ENCODE measurements at places on chromosomes 7 and 10.

DNA sequence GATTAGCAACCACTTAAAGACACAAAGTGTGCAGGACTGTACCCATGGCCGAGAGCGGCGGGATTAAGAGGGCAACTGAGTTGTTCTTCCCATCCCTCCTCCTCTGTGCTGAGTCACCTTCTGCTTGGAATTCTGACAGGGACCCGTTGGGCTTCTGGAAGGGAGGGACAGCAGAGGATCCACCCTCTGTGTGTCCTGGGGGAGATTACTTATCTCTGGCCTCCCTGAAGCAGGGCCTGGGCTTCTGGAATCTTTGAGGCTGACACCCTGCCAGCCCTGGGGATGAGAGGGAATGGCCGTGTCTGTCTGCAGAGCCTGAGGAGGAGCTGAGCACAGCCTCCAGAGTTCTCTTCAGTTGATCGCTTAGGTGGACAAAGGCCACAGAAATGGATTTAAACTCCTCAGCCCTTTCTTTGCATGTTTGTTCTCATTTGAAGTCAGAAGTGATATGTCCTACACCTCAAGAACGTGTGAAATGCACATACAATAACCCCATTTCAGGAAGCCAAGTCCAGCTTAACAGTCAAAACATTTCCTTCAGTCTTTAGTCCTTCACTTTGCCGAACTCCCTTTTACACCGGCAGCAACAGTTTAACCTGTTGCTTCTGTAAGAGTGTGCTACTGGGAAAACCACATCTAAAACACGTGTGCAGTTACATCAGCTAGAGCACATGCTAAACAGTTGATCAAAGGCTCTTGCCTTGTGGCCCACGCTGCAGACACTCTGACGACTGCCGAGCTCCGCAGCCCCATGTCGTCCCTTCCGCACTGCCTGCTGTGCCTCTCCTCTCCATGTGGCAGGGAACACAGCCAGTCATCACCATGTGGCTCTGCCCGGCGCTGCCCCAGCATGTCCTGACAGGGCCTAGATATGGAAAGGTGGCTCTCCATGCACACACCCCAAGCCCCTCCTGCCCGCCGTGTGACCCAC is 55.7 kb downstream of the IKZF1 start:
- peak; percentile 72 for DNase-seq

DNA sequence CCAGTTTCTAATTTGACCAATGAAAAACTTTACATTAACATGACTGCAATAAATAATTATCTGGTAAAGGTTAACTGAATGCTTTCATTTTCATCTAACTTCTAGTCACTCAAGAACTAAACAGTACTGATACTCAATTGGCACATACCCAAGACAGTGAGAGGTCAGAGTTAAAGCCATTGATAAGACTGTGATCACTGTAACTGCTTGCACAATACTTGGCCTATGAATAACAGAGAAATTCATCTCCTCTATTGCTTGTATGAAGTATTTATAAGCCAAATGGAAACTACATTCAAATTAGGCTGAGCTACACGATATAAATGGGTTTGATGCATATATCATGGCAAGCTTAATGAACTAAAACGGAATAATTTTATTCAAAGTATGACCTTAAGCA is 43.0 kb downstream of the HERC4 start:
- no peak for DNase-seq

GRCh38 chr7:132564849-132565248 is 11.4 kb downstream of the PLXNA4 start:
- no peak for DNase-seq

GRCh38 chr7:68125168-68125567 is 1128.5 kb downstream of the TYW1 start:
- DNase-seq = no peak

GRCh38 chr10:46554166-46554781 is 2.2 kb downstream of the GPRIN2 start:
- no peak for DNase-seq

DNA sequence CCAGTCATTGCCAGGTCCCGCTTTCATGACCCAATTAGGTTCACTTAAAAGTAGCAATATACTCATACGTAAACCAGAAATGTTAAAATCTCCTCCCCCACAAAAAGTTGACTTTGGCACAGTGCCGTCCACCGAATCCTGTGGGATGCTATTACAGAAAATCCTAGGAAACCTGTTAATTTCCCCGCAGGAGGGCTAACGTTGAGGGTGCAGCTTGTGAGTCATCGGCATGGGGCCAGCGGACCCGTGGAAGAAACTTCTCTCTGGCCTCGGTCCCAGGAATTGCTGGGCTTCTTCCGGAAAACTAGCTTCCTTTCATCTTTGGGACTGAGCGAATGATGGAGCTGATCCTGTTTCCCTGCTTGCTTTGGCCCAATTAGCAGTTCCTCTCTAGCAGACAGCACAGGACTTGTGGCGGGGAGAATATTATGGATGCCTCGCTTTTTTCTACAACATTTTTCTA is 13.5 kb downstream of the CRYGN start:
- no peak for DNase-seq

DNA sequence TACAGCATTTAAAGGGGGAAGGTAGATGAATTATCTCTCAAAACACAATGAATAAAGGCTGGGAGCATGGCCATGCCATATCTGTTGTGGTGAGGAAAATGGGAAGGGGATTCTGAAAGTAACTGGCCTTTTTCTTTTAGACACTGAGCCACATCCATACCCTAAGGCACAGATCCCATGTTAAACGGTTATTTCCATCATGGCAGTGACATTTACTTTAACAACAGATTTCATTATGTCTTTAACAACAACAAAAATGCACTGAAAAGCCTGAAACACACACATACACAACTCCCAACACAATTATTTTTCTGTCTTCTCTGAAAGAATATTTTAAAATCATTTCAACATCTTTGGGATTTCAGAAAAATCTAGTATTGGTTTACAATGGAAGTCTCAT is 176.1 kb upstream of the FZD1 start:
- DNase-seq = no peak

- DNase-seq = no peak
These were observed 43.1 kb upstream of the EMX2 start for GRCh38 chr10:117499248-117500105.

DNA sequence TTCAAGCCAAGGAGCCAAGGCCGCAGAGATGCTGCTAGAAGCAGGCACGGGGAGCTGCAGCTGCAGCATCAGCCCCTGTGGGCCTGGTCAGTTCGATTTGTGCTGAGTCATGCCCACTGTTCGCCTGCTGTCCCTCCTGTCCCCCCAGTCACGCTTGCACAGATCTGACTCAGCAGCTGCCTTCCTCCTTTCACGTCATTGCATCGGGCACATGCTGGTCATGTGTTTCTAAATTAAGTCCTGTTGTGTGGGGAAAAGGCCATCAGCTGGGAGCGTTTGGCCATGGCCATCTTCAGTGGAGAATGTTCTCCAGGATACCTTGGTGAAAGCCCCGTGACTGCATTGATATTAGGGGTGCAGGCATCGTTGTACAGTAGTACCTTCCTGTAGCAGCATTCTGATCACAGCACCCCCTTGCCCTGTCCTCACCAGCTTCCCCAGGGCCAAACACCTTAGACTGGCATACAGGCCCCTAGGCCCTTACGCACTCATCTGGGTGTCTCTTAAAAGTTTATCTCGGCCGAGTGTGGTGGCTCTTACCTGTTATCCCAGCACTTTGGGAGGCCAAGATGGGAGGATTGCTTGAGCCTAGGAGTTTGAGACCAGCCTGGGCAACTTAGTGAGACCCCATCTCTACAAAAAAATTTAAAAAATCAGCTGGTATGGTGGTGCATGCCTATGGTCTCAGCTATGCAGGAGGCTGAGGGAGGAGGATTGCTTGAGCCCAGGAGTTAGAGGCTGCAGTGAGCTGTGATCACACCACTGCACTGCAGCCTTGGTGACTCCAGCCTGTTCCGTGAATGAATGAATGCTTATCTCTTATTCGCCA is 23.2 kb downstream of the POR start:
- no peak for DNase-seq

- no peak for DNase-seq
These were observed 6.9 kb downstream of the NOLC1 start for GRCh38 chr10:102159051-102159597.

DNA sequence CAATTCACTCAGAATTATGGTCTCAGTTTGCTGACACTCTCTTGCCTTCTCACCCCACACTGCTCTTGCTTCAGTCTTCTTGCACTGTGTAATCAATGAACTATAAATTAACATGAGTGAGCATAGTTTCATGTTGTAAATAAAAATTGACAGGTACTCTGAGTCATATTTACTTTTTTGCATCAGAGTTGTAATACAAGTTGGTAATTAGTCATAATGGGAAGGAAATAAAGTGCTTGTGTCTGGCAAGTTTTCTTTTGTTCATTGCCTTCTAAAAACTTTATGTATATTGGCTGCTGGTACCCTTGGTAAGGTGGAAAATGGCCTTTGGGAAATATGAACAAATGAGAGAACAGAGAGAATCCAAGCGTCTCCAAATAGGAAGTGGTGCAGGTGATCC is 169.3 kb upstream of the MAGI2 start:
- no peak for DNase-seq

DNA sequence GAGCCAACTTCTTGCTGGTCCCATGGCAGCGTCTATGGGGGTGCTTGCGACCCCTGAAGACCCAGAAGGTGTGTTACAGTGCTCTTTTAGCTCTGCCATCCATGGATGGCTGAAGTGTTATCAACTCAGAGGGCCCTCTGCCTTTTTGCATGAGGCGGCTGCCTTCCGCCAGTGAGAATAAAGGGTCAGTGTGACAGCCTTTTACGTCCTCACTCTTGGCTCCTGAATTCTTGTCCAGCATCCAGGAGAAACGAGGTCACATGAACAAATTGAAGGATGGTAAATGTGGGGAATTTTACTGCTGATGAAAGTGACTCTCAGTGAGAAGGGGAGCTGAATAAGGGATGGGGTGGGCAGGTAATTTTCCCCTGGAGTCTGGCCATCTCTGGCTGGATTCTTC is 24.1 kb downstream of the SSMEM1 start:
- DNase-seq = no peak

DNA sequence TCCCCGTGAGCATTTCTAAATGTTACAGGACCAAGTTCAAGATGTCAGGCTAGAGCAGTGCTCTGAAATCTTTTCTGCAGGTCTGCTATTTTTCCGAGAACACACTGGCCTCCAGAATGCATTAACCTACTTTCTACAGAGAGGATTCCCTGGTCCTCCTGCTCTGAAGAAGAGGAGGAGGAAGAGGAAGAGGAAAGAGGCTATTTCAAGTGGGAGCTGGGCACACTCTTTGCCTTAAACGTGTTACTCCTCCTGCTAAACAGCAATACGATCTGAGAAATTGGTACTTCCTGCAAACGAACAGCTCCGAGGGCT is 157.4 kb downstream of the FRMD4A start:
- no peak for DNase-seq

DNA sequence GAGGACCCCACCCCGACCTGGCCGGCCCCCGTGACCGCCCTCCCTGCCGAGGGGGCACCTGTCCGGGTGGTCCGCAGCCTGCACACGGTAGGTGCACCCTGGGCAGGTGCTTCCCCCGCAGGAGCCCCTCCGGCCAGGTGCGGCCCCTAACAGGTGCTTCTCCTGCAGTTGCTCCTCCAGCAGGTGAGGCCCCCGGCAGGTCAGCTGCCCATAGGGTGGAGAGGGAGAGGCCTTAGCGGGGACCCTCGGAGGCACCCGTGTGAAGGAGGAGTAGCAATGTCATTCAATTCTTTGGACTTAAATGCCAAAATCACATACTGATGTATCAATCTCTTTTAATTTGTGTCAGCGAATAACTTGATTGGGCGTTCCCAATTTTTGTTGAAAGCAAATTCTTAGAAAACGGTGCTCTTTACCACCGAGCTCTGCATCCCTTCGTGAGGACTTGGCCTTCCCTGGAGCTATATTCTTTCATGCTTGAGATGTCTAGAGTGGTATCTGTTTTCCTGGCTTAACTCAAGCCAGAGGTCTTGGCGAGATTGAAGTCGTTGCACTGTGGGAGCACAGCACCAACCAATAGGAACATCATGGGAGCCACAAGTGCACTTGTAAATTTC is 738 bp upstream of the NCAPG2 start:
- DNase-seq = peak; percentile 11

- no peak for DNase-seq
These were observed 107.3 kb downstream of the PDGFA start for GRCh38 chr7:412313-412710.

DNA sequence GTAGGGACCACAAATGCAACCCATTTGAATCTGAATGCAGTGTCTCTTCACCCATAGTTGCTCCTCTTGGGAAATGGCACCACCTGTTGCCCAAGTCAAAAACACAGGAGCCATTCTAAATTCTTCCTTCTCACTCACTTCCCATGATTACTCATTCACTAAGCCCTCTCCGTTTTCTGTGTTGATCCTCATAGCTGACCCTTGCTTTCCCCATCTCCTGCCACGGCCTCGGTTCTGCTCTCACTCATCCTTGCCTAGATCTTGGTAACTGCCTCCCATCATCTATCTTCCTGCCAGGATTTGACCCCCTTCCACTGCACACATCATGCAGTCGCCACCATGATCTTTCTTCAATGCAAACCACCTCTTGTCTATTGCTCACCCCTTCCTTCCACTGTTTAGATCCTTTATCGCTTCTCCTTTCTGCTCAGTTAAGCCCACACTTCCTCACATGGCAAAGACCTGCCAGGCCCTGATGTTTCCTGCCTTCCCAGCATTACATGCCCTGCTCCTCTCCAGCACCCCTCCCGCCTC is 19.0 kb upstream of the CPN1 start:
- no peak for DNase-seq

- no peak for DNase-seq
These were observed 100.4 kb downstream of the ITGB8 start for GRCh38 chr7:20431146-20431545.

DNA sequence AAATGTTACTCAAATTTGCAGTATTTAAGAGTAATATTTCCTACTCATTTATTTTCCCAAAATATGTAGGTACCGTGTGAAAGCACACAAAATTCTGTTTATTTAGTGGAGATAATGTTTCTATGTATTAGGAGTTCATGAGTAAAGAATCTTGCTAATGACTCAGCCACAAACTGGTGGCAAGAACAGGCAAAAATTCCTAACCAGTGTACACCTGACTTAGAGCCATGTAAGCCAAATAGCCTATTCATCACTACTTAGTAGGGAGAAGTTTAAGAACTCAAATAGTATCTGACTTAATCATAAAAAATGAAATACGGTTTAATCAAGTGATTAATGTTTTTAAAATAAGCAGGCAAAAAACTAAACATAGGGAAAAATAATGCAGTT is 169.0 kb downstream of the SRPK2 start:
- DNase-seq = no peak

GRCh38 chr7:14125998-14126397 is 136.5 kb upstream of the ETV1 start:
- DNase-seq = no peak

GRCh38 chr10:109650228-109650627 is 273.1 kb downstream of the XPNPEP1 start:
- DNase-seq = no peak

DNA sequence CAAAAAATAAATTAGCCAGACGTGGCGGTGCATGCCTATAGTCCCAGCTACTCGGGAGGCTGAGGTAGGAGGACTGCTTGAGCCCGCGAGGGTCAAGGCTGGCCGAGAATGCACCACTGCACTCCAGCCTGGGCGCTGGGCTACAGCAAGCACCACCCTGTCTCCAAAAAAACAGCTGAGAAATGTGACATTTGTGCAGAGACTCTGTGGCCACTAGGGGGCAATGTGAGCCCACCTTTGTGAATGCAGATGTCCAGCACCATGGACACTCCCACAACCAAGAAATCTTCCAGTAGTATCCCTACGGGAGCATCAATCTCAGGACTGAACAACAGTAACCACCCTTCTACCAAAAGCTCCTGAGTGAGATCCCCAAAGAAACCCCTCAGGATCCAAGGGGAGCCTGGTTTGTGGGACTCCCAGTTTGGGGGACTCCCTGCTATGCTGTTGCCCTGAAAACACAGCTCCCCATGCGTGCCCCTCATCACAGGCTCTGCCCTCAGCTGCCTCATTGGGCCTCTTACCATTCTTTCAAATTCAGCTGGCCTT is 6.2 kb upstream of the AHCYL2 start:
- DNase-seq = peak; percentile 75
